ENCODE measurements at places on chromosomes 5 and 9. TPM values are rescaled to one million over a fixed set of nuclear protein-coding genes. Genes with fewer than 3 reads are reported as not detected.

DNA sequence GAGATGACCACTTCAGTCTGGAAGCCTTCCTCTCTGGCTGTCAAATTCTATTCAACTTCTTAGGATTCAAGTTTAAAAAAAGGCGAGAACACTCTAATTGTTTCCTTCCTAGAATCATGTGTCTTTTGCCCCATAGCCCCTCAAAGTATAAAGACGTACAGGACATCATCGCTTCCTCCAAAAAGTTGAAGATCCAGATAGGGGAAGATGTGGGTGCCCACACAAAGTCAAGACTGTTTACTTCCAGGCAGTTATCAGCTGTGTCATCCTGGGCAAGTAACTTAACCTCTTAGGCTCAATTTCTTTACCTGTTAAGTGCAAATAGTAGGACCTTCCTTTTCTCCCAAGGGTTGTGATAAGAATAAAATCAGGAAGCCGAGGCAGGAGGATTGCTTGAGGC, 40.1 kb downstream of the PPARGC1B start:
- no peak for DNase-seq

The GLDC gene
- polyA plus RNA-seq = 1.5 TPM

DNA sequence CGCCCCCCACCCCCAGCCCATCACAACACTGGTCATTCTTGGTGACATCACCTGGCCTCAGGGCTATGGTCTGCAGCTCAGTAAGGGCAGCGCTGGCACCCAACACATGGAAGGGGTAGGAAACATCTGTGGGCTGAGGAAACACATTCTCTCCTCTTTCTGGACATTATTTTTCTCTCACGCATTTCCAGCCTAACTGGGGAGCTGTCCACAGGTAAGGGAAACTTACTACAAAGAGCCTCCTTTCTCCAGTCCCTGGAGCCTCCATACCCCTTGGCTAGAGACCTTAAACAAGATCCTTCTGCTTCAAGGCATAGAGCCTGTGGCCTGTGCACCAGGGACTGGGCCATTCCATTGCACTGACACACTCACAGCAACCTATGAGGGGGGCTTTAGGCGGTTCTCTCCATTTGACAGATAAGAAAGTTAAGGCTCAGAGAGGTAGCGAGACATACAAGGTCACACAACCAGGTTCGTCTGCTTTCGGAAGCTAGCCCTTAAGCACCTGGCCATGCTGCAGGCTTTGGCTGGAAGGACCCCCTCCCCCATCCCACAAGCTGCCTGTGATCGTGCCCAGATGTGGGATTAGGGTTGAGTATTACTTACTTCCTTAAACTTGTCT, 40.7 kb downstream of the CXXC5 start:
- no peak for DNase-seq

The ARL14EPL gene
- polyA plus RNA-seq = not detected

The EQTN gene
- 0.30 TPM for polyA plus RNA-seq

GRCh38 chr9:20373263-20373662, 249.0 kb downstream of the MLLT3 start:
- DNase-seq = no peak

The CCL21 gene
- polyA plus RNA-seq = 28.2 TPM

The PCDHGA6 gene
- 6.8 TPM for polyA plus RNA-seq

DNA sequence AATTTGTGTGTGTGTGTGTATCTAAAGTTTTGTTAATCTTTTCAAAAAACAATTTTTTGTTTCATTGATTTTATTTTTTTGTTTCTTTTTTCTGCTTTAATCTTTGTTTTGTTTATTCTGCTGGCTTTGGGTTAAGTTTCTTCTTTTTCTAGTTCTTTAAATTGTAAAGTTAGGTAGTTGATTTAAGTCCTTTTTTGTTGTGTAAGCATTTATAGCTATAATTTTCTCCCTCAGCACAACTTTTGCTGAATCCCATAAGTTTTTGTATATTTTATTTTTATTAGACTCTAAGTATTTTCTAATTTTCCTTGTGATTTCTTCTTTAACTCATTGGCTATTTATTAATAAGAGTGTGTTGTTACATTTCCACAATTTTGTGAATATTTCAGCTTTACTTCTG, 34.9 kb downstream of the GABRA6 start:
- no peak for DNase-seq

DNA sequence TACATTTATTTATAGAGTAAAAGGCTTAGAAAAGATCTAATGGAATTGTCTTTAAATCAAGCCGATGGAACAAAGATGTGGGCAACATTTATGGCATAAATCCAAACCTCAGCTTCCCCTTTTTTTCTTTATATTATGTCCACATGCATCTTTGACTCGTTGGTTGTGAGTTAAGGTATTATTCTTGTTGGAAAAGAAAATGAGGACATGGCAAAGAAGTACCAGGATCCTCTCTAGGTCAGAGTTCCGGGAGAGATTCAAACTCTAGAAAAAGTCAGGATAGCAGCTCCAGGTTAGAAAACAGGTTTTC, 508 bp upstream of the NME5 start:
- no peak for DNase-seq

DNA sequence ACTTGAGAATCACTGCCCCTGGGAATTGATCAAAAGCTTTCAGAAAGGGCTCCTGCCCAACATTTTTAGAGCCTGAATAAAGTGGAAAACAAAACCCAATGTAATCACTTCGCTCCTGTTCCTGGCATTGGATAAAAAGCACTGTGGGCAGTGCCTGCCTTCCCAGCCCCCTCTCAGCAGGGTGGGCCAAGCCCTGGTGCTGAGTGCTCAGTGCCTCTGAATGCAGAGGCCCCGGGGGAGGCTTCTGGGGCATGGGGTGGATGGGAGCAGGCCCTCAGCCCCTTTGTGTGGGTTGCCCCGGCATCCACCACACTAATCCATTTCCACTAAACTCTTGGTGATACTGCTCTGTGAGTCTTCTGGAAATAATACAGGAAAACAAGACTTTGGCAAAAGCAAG, 55.6 kb downstream of the CFAP90 start:
- no peak for DNase-seq

The CER1 gene
- 0.98 TPM for polyA plus RNA-seq

The GRM6 gene
- polyA plus RNA-seq = 0.57 TPM

The PCDHB12 gene
- polyA plus RNA-seq = 5.5 TPM

The PCDHGA11 gene
- 5.2 TPM for polyA plus RNA-seq

The TRIM14 gene
- polyA plus RNA-seq = 4.8 TPM

- no peak for DNase-seq
These were observed 1118.6 kb upstream of the DMAC1 start for GRCh38 chr9:8917956-8918739.

The NSUN2 gene
- 52.0 TPM for polyA plus RNA-seq

The SIGMAR1 gene
- polyA plus RNA-seq = 51.7 TPM

The CDC20B gene
- 0.79 TPM for polyA plus RNA-seq

DNA sequence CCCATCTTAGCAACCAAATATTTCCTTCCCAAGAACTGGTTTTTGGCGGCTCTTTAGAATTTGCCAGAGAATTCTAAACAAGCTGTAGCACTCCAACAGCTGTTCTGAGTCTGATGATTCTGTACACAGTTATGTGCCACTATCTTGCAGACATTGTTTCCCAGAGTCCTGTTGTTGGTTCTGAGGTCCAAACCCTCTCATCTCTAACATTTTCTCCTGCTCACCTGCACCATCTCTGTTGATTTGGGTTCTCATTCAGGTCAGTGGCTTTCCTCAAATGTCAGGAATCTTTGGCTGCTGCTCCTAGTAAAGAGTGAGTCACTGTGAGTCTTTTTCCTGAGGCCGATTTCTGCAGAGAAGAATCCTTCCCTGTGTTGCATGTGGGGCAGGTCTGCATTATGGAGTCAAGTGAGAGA, 50.0 kb downstream of the CAMSAP1 start:
- DNase-seq = no peak

GRCh38 chr5:12217039-12217438, 312.8 kb upstream of the CTNND2 start:
- DNase-seq = no peak

DNA sequence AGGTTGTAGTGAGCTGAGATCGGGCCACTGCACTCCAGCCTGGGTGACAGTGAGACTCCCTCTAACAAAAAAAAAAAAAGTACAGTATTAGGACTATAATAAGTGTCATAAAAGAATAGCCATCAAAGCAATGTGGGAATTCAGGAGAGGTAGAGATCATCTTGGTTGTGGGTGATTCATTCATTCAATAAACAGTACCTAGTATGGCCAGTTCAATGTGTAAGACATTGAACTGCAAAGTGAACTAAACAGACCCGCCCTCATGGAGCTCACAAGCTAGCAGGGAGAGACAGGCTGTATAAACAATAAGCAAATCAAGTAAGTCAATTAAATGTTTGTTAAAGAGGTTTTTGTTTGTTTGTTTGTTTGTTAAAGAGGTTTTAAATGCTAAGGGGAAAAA, 146.1 kb upstream of the RANBP3L start:
- no peak for DNase-seq

DNA sequence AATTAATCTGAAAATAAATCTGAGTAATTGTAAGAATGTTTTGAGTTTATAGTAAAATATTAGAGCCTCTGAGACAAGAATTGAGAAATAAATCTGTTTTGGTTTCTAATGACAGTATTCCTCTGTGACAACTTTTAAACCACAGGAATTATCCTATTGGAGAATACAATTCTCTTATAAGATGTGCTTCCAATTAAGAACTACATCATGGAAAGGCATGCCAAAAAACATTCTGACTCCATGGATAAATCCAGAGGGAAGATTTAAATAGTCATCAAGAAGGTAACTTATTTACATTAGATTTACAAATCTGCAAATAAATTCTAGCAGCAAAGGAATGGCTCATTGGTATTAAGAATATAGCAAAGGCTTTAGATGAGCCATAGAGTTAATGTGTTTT, 178.3 kb upstream of the ACOT12 start:
- DNase-seq = no peak

DNA sequence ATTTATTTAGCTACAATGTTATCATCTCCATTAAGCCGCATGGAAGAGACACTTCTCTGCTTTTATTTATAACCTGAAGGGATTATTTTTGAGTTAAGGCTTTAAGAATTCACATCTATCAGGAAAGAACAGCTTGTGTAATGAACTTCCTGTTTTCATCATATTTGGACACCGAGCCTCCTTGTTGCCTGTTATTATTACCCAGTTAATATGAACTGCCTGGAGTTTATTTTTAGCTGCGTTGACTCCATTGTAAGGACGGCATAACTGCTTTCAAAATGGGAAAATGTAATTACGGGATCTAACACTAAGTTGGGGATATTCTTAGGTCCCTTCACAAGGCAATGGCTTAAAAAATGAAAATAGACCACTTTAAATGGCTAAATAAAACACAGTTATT, 89.0 kb upstream of the NR4A3 start:
- no peak for DNase-seq

GRCh38 chr5:5046680-5047502, 93.2 kb upstream of the ADAMTS16 start:
- no peak for DNase-seq

The GABRA1 gene
- not detected for polyA plus RNA-seq

- no peak for DNase-seq
These were observed 60.3 kb downstream of the NR6A1 start for GRCh38 chr9:124710766-124711165.

- DNase-seq = no peak
These were observed 182.5 kb downstream of the GAS1 start for GRCh38 chr9:86764671-86765343.

The SCGB3A2 gene
- polyA plus RNA-seq = not detected

DNA sequence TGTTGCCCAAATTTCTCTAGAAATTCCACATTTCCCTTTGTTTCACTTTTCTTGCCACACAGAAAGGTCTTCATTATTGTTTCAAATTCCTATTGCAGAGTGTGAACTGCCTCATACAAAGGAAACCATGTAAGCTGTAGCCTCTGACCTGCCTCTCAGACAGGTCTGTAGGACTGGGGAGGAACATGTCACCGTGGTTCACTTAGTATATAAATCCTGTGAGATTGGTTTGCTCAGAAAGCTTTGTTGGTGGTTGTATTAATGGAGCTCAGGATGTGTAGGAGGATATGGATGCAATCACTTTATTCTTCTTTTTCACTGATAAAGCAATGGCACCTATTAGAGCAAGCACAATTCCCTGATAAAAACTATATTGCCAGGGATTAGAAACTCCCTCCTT, 4.2 kb downstream of the SGCD start:
- no peak for DNase-seq

The ZDHHC21 gene
- polyA plus RNA-seq = 22.7 TPM

- no peak for DNase-seq
These were observed 34.5 kb upstream of the ACOT12 start for GRCh38 chr5:81428446-81428845.

The DMGDH gene
- polyA plus RNA-seq = 22.2 TPM

DNA sequence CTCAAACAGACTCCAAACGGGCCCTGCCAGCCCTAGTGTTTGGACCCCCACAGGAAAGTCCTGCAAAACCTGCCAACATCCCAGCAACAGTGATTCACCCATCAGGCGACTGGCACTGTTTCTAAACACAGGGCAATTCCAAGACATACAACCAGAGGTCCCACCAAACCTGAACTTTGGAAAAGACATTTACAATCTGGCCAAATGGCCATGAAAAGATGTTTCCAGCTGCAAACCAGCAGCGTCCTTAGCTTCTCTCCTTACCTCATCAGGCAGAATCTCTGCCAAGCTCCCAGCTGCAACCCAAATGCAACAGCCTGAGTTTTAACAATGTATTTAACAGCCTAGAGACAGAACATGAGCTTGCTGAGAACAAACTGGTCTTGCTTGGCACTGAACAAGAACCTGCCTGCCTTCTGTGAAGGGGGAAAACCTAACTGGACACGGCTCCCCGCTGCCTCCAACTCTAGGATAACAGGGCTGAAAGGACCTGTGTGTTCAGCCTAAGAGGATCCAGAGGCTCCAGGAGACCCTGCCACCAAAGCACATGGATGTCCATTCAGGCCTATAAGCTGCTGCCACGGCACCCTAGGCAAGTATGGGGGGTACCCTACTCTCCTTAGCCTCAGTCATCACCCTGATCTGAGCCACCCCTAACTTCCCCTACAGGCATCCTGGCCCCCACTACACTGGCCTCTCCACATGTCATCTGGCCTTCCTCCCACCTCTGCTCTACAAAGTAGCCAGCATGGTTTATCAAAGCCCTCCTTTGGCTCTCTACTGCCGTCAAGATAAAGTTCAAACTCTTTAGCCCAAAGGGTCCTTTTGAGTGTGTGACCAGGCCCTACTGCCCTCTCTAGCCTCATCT, 5.6 kb downstream of the P4HA2 start:
- DNase-seq = no peak

DNA sequence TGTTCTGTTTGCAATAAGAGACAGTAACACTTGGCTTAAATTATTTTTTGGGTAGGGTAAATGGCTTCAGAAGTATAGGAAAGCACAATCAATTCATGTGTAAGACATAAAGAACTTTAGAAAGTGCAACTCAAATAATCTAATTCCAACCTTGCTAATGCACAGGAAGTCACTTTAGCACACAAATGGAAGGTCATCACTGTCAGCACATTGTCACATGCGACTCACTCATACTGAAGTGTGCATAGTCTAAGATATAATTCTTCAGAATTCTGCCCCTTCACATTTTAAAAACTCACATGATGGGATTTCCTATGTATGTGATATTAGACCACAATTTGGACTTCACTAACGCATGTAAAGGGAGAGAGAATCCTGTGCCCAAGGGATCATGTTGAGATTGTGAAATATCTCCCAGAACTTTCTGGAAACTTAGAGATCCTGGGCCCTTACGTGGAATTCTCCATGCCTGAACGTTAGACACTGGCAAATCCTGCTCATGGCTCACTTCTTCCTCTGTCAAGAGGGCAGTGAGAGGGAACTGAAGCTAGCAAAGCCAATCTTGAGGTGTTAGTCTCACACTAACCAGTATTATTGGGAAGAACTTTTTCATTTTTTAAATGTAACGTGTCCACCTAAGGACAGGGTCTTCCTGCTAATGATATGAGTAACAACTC, 403.2 kb upstream of the PTGER4 start:
- DNase-seq = no peak

The GPR21 gene
- polyA plus RNA-seq = 0.26 TPM

GRCh38 chr5:55600497-55601203, 65.9 kb upstream of the PLPP1 start:
- DNase-seq = no peak
